ENCODE measurements at places on chromosomes 6 and 20.

- no peak for DNase-seq
Measured at GRCh38 chr20:17227669-17228623, 1.1 kb downstream of the PCSK2 start.

- no peak for DNase-seq
Measured at GRCh38 chr20:54468082-54468481, 7.3 kb upstream of the DOK5 start.

GRCh38 chr6:4593951-4594350, 182.3 kb upstream of the CDYL start:
- DNase-seq = no peak

GRCh38 chr6:43977404-43978111, 149.7 kb downstream of the MRPL14 start:
- DNase-seq = no peak

- DNase-seq = peak; percentile 81
Measured at GRCh38 chr6:24658573-24659560, 7.8 kb downstream of the TDP2 start.

DNA sequence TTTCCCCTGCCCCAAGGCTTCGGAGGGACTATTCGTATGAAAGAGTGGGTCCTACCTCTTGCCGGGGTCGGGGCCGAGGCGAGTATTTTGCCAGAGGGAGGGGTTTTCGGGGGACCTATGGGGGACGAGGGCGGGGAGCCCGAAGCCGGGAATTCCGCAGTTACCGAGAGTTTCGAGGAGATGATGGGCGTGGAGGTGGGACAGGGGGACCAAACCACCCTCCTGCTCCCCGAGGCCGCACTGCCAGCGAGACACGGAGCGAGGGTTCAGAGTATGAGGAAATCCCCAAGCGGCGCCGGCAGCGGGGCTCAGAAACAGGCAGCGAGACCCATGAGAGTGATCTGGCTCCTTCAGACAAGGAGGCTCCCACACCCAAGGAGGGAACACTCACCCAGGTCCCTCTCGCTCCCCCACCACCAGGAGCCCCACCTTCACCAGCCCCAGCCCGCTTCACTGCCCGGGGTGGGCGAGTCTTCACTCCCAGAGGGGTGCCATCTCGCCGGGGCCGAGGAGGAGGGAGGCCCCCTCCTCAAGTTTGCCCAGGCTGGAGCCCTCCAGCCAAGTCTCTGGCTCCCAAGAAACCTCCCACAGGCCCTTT, 11.3 kb downstream of the PRRC2A start:
- DNase-seq = no peak

DNA sequence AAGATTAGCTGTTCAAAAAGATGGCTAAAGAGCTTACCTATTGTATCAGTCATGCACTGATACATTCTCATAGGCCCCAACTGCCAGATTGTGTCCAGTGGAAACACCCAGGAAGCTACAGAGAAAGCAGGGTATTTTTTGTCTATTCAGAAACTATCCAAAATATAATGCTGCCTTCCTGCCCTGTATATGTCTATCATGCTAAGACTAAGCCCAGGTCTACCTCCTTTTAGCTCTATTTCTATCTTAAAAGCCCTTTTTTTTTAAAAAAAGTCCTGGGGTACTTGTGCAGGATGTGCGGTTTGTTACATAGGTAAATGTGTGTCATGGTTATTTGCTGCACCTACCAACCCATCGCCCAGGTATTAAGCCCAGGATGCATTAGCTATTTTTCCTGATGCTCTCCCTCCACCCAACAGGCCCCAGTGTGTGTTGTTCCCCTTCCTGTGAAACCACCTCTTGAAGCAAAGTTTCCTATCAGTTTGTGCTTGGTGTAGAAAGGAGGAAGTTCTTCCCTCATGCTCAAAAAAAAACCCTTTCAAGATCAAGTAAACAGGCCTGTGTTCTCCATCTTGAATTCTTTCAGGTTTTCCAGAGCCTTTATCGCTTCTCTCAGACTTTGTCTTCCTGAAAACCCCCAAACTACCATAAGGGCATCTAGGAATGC, 514 bp downstream of the DEFB129 start:
- no peak for DNase-seq

DNA sequence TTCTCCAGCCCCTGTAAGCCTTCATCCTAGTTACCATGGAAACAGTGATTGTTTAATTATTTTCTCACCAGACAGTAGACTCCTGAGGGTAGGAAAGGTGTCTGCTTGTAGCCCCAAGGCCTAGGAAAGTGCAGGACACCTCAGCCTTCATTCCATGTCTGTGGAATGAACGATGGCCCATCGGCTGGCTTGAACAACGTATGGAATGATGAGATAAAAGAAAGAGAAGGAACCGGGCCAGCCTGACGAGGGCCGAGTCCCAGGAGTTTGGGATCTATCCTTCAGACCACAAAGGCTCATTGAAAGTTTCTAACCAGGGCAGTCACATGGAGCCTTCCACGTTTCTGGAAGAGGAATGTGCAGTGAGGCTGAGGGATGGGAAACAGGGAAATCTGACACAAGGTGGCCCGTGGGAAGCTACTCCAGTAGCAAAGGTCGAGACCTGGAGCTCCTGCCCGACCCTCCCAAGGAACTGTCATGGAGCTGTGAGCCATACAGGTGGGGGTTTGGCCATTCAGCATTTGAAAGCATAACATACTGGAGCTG, 46.1 kb downstream of the PRDM1 start:
- DNase-seq = no peak

DNA sequence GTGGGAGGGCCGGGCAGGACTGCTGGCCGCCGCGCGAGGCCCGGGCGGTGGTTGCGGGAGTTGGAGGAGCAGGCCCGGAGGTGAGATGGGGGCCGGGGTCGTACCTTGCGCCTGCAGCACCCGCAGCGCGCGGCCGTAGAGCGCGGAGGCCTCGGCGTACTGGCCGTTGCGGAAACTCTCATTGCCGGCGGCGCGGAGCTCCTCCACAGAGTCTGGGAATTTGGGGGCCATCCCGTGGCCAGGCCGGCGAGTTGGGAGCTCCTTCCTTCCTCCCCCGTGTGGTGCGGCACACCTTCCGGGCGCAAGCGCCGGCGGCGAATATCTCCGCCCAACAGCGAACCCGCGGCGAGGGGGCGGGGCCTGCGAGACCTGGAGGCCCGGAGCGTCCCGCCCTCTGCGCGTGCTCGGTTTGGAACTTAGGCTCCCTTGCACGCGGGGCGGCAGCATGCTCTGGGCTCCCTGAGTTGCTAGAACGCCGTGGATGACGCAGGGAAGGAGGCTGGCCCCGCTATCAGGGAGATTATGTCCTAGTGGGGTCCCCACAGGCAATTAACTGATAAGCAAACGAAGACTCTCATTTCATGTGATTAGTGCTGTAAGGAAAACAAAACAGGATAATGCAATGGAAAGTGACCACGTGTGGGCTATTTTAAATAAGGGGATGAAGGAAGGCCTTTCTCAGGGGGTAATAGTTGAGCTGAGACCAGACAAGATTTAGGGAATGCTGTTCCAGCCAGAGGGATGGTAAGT, at the start of gene TOMM34:
TOMM34 (minus strand) TSS at position 295 of the 750 bp plus-strand sequence; CDS start at position 231, 64 bp downstream.
- peak; percentile 91 for DNase-seq

DNA sequence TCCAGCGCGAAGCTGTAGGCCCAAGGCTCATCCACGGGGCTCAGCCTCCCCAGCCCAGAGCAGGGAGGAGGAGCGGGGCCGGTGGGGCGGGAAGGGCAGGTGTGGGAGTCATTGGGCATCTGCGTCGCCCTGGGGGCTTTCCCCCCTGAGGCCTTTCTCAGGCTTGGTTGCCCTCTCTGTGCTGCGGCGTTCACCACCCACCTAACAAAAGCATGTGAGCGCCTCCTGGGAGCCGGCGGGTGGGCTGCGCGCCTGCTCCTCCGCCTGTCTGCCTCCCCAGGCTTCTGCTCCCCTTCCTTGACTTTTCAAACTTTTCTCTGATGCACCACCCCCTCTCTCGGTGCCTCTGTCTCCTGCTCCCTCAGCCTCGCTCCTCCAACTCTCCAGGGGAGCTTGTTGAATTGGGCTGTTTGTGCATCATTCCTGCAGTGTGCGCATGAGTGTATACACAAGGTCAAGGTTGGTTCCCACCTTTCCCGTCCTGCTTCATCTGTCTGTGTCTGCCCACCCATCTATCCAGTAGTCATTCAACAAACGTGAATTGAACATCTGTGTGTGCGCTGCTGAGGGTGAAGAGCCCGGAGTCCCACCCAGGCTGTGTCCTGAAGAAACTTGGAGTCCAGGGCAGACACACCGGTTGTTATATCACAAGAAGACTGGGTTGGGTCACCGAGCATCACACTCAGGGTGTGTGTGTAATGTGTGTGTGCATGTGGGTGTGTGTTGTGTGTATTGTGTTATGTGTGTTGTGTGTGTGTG, 82.4 kb upstream of the NNAT start:
- no peak for DNase-seq

DNA sequence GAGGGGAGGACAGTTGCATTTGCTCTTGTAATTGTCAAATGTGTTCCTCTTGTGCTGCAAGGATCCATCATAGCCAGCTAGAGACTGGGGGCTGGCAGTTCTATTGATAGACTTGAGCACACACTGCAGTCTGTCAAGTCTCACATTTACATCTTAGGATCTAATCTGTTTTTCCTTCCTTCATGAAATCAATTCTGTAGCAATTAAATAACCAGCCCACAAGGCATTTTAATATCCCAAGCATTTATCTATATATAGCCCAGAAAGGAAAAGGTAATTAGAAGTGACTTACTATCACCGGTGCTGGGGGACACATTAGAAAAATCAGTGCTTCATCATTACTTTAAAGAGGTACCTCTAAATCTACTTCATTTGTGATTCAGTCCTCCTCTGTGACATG, 143.0 kb upstream of the STXBP5 start:
- DNase-seq = no peak

GRCh38 chr20:21156266-21156665, 30.4 kb downstream of the KIZ start:
- DNase-seq = peak; percentile 77

GRCh38 chr6:14520536-14520935, 403.0 kb downstream of the CD83 start:
- DNase-seq = no peak

DNA sequence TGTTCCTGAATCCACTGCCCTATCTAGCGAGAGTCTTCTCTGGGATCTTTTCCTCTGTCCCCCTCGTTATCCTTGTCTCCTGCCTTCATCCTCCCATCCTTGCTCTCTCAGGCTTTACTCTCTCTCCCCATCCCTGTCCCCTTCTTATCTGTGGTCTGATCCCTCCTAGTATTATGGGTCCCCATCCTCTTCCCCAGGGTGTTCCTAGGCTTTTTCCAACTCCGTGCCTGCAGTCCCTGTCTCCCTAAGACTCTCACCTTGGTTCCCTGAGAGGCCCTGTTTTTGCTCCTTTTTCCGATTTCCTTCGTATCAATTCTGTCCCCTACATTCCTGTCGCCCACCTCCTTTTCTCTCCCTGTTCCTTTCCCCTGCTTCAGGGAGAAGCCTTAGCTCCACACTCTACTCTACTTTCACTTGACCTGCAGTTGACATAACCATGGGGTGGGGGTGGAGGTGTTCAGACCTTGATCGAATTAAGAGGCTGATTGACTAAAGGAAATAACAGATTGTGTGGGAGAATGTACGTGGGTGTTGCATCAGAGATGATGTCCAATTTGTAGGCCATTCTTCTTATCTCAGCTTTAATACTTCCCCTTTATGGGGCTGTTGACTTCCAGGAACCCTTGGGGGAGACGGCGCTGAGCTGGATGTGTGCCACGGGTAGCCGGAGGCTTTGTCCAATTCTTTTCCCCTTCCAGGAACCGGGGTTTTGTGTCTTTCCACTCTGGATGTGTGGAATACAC, 905 bp downstream of the PPARD start:
- DNase-seq = no peak

DNA sequence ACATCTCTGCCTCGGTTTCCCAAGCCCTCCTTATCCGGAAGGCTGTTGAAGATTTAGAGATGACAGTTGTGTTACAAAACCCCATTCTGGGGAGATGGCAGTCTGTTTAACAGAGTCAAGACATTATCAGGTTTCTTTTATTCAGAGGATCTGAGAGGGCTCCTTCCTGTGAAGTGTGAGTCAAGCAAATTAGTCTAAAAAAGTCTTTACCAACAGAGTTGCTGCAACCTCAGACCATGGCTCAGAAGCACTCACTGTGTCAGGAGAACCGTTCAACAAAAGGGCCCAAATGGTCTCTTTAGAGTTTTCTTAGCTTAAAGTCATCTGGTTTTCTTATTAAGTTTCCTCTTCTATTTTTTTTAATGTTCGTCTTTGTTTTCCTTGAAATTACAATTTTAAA, 717.8 kb downstream of the EPM2A start:
- no peak for DNase-seq

- no peak for DNase-seq
Measured at GRCh38 chr6:170256641-170257040, 34.2 kb downstream of the DLL1 start.

DNA sequence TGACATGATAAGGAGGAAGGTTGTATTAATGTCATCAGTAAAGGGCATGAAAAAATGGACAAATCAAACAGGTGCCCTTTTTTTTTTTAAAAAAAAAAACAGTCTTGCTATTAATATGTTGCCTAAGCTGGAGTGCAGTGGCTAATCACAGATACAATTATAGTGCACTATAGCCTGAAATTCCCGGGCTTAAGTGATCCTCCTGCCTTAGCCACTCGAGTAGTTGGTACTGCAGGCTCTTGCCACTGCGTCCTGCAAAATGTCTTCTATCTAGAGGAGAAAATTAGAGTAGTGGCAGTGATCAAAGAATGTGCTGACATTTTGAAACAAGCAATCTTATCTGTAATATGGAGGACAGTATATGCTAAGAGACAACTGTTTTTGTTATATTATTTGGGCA, 127.7 kb downstream of the ASCC3 start:
- no peak for DNase-seq

DNA sequence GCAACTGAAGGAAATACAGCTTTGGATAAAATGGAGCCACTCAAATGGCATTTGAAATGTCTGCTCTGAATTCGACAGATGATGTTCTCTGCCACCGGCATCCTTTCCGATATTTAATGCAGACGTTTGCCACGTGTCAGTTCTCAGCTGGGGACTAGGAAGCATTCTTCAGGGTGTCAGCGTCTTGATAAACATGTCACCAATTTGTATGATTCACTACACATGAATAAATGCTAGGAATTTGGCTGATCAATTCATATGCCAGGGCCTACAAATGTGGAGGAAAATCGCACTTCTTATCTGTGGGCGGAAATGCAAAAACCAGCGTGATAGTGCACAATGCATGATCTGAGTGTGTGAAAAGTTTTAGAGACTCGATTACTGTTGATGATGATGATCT, 169.5 kb downstream of the SLC24A3 start:
- DNase-seq = no peak

- DNase-seq = no peak
Measured at GRCh38 chr6:72941751-72942150, 283.5 kb downstream of the KHDC1L start.

DNA sequence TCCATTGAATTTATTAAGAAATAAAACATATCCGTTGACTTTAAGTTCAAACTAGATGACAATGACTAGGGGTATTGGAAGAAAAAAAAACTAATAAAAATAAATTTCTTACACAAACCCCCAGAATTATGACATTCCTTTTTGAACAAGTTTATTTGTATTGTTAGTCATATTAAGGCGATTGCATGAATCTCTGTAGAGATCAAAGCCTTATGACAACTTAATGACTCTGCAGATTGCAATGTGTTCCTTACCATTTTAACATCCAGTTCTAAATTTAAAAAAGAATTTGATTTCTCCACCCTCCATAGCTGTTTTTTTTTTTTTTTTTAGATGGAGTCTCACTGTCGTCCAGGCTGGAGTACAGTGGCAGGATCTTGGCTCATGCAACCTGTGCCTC, 189.8 kb upstream of the CEP162 start:
- DNase-seq = no peak

Data from mesenchymal stem cell (in vitro differentiated cells and primary cell).